ENCODE measurements at places on chromosomes 7 and 10.

GRCh38 chr7:45404622-45405021, 169.5 kb upstream of the ADCY1 start:
- DNase-seq: no peak

- DNase-seq: no peak
These were observed 30.0 kb upstream of the AP5Z1 start for GRCh38 chr7:4745265-4745919.

- no peak for DNase-seq
These were observed 529 bp downstream of the ZNF853 start for GRCh38 chr7:6615723-6616555.

DNA sequence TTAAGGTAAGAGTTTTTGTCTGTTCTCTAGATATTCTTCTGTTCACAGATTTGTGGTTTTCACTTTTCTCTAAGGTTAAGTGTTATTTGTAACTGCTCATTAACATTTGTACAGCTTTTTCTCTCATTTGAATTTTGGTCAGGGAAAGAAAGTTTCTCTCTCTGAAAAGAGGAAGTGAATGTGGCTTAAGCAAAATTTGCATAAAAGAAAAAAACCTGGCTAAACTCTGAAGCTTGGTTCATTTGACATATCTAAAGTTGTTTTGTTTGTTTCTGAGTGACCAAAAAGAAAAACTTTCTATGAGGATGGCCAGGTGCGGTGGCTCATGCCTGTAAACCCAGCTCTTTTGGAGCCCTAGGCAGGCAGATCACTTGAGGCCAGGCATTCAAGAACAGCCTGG, 22.0 kb upstream of the SLC26A4 start:
- DNase-seq: peak; percentile 22

DNA sequence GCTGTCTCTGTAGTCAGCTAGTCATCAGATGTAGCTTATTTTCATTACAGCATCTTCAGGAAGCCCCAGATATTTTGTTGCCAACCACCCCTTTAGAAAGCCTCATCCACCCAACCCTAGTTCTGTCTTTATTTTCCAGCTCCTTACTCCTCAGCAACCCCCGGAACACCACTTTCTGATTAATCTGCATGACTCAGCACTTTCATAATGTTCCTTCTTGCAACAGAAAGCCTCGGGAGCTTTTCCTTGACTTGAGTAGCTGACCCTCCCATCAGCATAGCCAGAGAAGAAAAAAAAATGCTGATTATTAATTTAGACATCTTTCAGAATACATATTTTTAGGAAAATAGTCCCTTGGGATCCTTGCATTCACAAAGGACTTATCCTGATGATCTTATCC, 244.0 kb upstream of the CXCL12 start:
- DNase-seq: no peak

DNA sequence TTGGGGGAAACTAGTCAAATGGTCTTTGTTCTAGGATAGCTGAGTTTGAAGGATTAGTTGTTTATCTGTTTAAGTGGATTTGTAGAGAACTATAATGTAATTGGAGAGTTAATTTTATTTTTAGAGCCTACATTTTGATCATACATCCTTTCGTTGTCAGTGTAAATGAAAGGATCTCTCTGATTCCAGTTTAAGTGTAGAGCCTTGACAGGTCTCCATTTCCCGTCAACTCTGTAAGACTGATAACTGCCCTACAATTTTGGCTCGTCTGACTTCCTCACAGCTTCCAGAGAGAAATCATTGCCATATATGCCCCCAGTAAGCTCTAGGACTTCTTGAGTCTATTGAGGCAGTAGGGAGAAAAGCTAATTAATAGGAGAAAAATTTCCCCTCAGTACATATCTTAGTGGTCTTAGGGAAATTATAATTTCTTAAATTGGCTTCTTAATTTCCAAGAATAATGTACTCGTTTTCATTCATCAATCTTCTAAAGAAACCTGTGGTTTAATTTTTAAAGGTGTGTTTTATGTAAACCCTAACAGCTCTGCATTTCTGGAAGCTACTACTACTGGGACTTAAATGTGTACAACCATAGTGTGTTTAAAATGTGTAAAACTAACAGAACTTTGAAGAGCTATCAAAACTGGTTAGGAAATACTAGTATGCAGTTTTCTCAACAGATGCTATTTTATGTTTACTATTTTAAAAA, 3.8 kb downstream of the KMT2E start:
- no peak for DNase-seq

GRCh38 chr10:14879124-14879927, 660 bp downstream of the SUV39H2 start:
- peak; percentile 17 for DNase-seq

DNA sequence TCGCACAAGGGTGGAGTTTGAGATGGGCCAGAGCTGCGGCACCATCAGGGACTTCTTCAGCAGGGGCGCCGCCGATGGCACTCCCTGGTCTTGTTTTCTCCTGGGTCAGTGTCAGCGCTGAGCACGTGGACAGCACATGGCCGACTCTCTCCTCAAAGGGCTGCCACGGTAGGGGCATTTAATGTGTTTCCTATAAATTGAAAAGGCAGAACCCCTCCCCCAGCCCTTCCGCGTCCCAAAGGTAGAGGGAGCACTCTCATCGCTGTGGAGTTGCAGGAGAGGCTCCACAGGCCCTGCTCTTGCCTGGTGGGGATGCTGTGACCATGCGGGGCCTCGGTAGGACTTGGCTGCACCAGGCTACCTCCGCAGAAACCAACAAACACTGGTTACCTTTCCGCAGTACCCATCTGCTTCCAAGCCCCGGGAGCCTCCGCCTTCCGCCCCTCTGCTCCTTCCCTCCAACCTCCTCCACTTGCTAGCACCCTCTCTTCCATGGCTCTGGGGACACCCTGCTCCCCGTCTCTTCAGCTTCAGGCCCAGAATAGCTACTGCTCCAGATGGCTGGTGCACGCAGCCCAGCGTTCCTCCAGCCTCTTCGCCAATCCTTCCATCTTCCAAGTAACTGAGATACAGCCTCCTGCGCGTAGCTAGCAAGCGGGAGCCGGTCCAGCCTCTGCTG, 166.3 kb upstream of the ADCY1 start:
- no peak for DNase-seq

GRCh38 chr7:3955026-3955425, 654.0 kb downstream of the SDK1 start:
- no peak for DNase-seq

DNA sequence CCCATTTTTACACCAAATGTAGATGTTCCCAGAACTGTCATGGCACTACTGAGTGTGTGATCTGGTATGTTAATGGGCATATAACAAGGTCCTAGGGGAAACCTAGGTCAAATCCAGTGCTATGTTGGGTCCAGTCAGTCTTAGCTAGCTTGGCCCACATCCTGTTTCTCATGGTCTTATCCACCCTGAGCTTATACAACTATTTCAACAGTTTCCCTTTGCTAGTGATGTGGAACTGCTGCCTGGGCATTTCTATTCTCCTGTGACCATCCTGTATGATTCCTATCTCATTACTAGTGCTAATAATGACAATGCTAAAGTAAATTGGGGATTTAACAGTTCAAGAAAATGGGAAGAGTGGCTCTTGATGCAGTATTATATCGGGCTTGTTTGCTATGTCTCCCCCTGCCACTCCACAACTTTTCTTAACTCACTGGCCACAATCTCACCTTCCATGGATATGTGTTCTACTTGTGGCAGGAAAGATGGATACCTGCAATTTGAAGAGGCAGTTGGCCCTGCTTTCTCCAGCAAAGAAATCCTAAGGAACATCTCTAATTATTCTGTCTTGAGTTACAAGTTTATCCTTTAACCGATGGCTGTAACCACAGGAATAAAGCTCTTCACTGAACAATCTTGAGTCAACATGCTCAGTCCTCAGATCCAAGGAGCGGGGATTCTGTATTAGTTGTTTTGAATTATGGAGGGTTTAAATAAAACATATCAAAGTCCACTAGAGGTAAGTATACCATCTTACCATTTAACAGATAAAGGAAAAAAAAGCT, 707.8 kb downstream of the XPNPEP1 start:
- DNase-seq: no peak

- no peak for DNase-seq
These were observed 5.4 kb downstream of the IDI1 start for GRCh38 chr10:1043532-1043995.
